MG63 (cell line): ENCODE measurements at places on chromosomes 3 and 15. TPM values are rescaled to one million over a fixed set of nuclear protein-coding genes. Genes with fewer than 3 reads are reported as not detected.

DNA sequence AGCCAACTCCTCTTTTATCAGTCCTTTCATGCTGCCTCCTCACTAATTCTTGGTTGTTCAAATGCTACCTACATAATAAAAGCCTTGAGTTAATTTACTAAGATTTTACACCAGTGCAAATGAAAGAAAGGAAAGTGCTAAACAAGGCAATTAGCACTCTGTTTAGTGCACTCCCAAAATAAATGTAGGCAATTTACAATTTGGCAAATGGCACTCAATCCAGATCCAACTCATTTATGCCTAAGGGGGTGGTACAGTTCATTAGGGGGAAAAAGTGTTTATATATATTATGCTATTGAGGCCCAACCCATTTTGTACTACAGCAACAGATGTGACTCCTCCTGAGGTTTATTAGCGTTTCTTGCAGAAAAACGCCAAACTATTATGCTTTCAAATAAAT, 370.1 kb downstream of the NR2F2 start:
- no peak for DNase-seq

- peak; percentile 98 for DNase-seq
Measured at GRCh38 chr3:183285828-183286457, 32.9 kb downstream of the B3GNT5 start.

GRCh38 chr3:4504340-4505261, 11.5 kb downstream of the ITPR1 start:
- DNase-seq = no peak

- no peak for DNase-seq
Measured at GRCh38 chr15:42329161-42329560, 30.1 kb upstream of the CAPN3 start.

DNA sequence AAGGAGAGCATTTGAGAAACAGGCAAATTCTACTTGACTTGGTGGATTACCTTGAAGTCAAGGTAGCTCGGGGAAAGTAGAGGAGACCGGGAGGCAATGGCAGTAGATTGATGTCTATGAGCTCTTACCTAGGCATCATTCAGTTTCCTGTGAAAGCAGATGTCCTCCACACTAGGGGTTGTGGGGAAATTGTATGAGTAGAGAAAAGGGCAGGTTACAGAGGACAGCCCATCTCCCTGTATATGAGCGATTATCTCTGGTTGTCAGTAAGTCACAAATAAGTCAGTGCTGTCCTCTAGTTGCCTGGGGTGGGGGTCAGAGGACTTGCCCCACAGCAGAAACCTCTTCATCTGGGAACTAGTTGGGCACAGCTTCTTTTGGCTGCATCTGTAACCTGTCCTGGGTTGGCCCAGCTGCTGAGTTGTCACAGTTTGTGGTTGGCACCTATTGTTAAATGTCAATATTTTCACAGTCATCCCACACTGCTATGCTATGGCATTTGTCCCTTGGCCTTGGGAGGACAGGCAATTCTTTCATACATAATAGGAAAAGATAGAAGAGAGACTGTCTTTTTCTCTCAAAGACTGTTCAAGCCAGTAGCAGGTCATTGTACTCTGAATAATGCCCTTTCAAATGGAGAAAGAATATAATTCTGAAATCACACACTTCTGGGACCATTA, 53.6 kb upstream of the LRRFIP2 start:
- no peak for DNase-seq

GRCh38 chr15:76140074-76140464, 80.3 kb downstream of the TMEM266 start:
- no peak for DNase-seq

DNA sequence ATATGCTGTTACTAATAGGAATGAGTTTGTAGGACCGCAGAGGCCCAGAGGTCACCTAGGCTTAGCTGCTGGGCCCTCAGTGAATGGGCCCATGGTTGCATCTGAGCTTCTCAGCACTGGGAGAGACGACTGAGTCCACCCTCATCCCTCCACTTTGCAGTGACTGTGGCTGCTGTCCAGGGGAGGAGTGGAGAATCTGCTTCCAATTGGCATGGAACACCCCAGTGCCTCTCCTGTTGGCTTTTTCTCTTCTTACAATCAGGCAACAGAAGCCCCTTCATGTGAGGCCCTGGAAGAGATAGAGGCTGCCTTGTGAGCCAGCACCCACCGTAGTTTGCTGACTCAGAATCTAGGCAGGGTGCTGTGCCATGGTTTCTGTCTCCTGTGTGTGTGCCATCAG, 55.6 kb downstream of the ARNT2 start:
- DNase-seq = no peak

- no peak for DNase-seq
Measured at GRCh38 chr3:152745646-152746045, 89.3 kb upstream of the P2RY1 start.

The MSL2 gene
- 19.0 and 26.0 TPM in 2 replicates for total RNA-seq

- DNase-seq = peak; percentile 1
Measured at GRCh38 chr3:87625876-87626275, 349.5 kb upstream of the POU1F1 start.

GRCh38 chr15:68365140-68365745, 66.7 kb downstream of the ITGA11 start:
- DNase-seq = peak; percentile 56

GRCh38 chr3:149553781-149554451, 79.4 kb downstream of the TM4SF4 start:
- peak; percentile 57 for DNase-seq

- DNase-seq = no peak
Measured at GRCh38 chr3:23785097-23785645, 20.6 kb upstream of the UBE2E1 start.

The FILIP1L gene
- total RNA-seq = 19.9 and 31.5 TPM in 2 replicates

The UBXN7 gene
- total RNA-seq = 9.5 and 13.1 TPM in 2 replicates

The CRABP1 gene
- total RNA-seq = not detected in 2 replicates

DNA sequence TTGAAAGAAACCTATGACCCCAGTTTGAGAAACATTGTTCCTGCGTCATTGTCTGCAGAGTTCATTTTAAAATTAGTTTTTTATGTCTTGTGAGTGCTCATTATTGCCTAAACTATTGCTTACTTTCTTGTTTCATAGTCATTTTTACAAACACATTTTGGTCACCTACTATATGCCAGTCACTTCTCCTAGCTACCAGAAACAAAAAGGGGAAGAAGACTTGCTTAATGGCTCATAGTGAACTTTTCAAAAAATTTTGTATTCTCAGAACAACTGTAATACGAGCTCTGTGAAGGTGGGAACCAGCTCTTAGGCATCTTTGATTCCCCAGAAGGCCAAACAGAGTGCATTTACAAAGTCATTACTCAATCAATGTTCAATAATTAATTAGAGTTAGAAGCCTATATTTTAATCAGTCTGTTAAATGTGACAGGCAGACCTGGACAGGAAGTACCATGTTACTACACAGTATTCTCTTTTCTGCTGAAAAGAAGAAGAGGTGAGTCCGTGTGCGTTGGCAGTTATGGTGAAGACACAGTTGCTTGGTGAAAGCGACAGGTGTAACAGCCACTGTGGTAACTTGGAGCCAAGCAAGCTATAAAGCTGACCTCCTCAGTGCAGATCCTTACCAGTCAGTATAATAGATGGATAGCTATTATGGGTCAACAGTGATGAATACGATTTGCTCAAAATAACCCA, 46.6 kb downstream of the DPPA2 start:
- no peak for DNase-seq

DNA sequence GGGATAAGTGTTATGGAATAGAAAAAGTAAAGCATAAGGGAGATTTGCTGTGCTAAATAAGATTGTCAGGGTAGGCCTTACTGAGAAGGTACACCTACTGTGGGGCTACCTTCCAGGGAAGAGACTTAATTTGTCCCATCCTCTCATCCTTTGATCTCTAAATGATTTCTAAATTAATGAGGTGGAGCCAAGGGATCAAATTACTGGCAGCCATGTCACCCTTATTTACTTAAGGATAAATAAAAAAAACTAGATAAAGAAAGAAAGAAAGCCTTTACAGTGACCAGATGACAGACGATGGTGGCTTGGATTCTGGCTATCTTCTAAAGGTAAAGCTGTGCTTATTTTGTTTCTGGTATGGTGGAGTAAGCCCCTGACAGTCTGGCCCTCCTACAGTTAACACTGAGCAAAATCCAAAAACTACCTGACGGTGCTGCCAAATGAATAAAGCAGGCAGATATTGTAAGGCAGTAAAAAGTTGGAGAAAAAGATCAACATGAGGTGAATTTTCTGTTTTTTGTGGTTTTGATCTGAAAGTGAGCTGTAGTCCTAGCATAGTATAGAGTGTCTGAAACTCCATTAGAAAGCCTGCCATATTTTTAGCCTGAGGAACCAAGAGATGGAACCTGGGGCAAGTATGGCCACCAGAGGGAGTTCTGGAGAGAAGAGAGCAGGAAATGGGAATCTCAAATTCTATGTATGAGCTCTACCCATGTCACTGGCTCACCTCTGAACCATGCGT, 285.1 kb upstream of the MANF start:
- DNase-seq = peak; percentile 6

DNA sequence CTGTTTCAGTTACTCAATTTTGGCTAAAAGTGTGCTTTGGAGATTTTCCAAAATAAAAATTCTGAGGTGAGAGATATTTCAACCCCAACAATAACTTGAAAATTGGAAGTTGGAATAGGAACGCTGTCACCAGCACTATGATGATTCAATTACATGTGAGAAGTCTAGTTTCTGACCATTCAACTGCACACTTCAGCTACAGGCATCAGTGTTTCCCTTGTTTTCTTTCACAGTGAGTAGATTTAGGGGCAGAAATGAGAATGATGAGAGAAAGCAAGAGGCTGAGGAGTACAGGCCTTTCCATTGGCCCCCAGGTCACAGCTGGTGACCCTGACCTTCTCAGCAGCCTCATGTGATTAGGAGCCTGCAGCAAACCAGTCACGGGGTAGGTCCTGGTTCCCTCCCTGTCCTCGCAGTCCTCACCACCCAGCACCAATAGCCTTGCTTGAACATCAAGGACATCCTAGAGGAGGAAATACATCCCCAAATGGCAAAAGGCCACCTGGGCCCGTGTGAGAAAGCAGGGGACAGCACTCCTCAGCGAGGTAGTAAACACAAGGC, 10.0 kb upstream of the FILIP1L start:
- no peak for DNase-seq

GRCh38 chr3:151130428-151130827, 45.0 kb downstream of the MED12L start:
- no peak for DNase-seq

- DNase-seq = no peak
Measured at GRCh38 chr3:128931046-128931445, 51.6 kb downstream of the ACAD9 start.

GRCh38 chr3:98525494-98525893, 2.8 kb upstream of the CLDND1 start:
- DNase-seq = no peak

GRCh38 chr3:189132839-189133238, 38.9 kb upstream of the TPRG1 start:
- DNase-seq = no peak

The ITPKA gene
- 1.4 and 1.6 TPM in 2 replicates for total RNA-seq

GRCh38 chr3:20316238-20316637, 130.2 kb upstream of the SGO1 start:
- DNase-seq = peak; percentile 2

The GOLGA6L7 gene
- not detected in 2 replicates for total RNA-seq

DNA sequence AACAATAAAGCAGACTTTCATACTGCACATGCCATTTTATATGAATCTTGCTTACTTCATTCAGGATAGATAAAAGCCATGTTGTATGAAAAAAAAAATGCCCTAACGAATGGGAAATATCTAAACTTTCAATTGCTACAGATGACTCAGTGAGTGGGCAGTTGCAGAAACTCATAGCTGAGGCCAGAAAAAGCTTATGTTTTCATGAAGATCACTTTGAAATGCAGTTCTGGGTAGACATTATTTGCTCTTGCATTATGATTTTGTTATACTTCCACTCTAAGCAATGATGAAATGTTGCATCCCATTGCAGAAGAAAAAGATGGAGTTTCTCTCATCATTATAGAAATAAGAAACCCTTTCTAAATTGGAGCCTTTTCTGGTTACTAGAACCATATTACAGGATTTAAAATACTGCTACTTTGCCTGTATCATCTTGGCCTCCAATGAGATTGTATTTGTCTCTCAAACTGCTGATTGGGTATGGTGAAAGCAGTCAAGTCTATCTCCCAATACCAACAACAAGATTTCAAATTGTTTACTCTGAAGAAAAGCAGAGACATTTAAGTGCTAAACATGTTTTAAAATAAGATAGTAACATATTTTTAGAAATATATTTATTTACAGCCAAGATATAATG, 17.0 kb downstream of the PEAK1 start:
- DNase-seq = peak; percentile 47

GRCh38 chr15:99614749-99615288, 49.0 kb downstream of the MEF2A start:
- no peak for DNase-seq

DNA sequence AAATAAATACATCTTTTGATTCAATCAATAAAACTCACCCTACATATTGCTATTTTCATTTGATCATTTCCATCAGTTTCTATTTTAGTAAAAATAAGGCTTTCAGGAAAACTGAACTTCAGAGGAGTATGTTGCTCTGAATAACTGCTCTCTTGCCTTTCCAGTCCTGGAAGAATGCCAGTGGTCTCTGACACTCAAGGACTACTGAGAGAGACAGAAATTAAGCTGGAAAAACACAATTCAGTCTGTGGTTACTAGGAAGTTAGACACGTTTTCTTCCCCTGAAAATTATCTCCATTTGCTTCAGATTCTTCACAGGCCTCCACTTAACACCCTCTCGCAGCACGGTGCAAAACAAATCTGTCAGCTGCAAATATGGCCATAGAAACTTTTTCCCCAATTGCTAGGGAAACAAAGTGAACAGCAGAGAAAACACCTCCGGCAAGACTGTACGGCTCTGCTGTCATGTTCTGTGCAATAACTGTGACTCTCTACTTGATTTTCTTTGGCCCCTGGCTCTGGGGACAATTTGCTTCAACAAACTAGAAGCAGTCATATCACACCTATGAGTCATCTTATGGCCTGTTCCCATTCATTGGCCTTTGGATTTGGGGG, 353.0 kb downstream of the MAGI1 start:
- DNase-seq = no peak

The ROPN1B gene
- not detected in 2 replicates for total RNA-seq

The SCAANT1 gene
- not detected in 2 replicates for total RNA-seq

- DNase-seq = no peak
Measured at GRCh38 chr3:157354722-157355121, 81.9 kb upstream of the PTX3 start.

DNA sequence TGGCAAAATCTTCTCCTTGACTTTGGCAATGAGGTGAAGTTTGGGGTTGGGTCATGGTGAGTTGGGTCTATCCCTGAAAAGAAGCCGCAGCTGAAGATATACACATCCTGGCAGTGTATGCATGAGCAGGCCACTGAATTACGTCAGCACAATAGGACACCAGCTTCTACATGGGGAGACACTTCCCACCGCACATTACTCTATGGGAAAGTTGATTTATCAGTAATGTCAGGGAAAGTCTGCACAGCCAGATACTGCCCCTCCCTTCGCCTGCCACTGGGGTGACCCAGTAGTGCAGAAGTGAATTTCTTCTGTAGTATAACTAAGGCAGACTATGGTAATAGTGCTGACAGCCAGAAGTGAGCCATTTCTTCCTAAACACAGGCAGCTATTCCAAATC, 245.0 kb downstream of the NTRK3 start:
- DNase-seq = no peak

GRCh38 chr3:47890828-47891612, 88.1 kb downstream of the DHX30 start:
- no peak for DNase-seq

The OR4M2 gene
- not detected in 2 replicates for total RNA-seq

The WNT5A gene
- 14.2 and 21.7 TPM in 2 replicates for total RNA-seq

The AQP9 gene
- not detected in 2 replicates for total RNA-seq

The BNC1 gene
- total RNA-seq = 23.5 and 28.6 TPM in 2 replicates
